ENCODE measurements at places on chromosomes 6 and 20.

DNA sequence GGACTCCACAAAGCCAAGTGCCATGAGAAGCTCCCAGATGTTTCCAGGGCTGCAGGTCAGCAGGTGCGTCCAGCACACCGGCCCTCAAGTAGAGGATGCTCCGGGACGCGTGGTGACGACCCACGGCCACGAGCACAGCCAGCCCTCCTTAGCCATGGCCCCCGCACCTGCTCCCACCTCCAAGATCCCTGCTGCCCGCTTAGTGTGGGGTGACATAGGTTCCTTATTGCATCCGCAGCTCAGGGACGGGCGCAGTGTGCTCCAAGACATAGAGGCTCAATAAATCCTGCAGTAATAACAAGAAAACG lies 138.1 kb upstream of the RPS6KA2 start:
- no peak for DNase-seq

GRCh38 chr6:49205526-49205925 lies 257.5 kb downstream of the MMUT start:
- DNase-seq, result no peak

DNA sequence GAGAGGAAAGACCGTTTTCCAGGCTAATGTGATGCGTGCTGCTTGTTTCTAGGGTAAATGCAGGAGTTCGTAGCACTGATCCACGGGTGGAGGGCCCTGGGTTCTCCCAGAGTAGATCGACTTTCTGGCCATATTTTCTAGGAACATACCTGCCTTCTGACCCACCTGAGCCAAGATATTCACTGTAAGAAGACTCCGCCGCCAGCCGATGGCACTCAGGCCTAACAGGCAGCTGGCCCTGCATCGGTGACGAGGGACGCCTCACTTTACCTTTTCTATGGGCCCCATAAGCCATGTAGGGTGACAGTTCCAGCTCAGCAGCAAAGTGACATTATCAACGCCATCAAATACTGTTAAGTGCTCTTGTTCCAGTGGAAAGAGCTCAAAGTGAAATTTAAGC lies 30.2 kb upstream of the FRMD1 start:
- no peak for DNase-seq

GRCh38 chr20:46144432-46145025 lies 26.4 kb downstream of the CD40 start:
- DNase-seq, result no peak

- no peak for DNase-seq
These were observed 416.1 kb downstream of the BCKDHB start for GRCh38 chr6:80522576-80522975.

- DNase-seq, result no peak
These were observed 41.3 kb downstream of the IRAK1BP1 start for GRCh38 chr6:78908621-78909020.

DNA sequence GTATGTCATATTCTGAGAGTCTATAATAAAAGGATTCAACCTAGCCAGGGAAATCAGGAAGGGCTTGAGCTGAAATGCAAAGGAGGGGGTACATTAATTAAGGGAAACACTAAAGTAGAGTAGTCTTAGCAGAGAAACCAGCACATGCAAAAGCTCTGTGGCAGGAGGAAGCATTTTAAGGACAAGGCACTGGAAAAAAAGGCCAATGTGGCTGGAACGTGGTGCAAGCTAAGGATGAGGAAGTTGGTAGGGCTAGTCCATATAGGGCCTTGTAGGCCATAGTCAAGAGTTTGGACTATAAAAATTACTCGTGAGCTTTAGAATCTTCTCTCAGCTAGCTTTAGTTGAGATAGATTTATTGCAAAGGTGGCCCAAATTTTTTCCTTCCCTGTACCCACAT lies 75.2 kb upstream of the TOP1 start:
- DNase-seq, result no peak

Measured in HAP-1 (cell line).